ENCODE measurements at places on chromosomes 3 and 15.

- no peak for DNase-seq
Measured at GRCh38 chr3:82376883-82377282, 615.4 kb upstream of the GBE1 start.

DNA sequence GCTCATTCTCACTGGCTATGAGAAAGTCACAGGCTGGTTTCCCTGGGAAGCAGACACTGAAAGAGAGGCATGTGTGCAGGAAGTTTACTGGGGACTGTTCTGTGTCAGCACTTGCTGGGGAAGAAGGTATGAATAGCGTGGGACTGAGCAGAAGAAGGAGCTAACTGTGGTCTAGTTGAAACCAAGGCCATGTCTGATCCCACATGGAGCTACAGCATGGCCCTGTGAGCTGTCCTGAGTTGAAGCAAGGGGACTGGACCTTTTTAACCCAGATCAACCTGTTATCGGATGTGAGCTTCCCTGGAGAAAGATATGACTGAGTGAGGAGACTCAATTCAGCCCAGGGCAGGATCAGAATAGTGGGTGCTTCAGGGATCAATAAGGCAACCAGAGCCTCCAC lies 53.7 kb downstream of the DCLK3 start:
- DNase-seq = no peak

- DNase-seq = no peak
Measured at GRCh38 chr15:80241508-80241907, 10.5 kb downstream of the CTXND1 start.

DNA sequence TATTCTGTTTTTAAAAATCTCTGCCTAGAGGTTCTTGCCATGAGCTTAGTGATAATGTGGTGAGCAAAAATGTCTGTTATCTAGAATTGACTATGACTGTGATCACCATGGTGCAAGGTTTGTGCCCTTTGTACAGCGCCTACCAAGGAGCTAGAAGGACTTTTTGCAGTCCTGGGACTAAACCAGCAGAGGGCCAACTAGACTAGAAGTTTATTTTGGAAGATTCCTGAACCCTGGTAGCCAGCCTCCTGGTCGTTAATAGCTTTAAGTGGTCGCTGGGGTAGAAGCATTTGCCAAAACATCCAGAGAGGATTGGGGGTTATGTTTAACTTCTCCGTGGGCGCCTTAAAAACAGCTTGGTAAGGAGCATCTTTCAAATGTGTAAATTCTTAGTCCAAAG lies 7.8 kb downstream of the SCG5 start:
- peak; percentile 49 for DNase-seq

GRCh38 chr3:17074559-17074958 lies 189.8 kb downstream of the PLCL2 start:
- DNase-seq = no peak

Data from fibroblast of lung (primary cell).